ENCODE measurements at places on chromosomes 13 and 19. TPM values are rescaled to one million over a fixed set of nuclear protein-coding genes. Genes with fewer than 3 reads are reported as not detected.

The B3GNT3 gene
- total RNA-seq, result 6.9 TPM

The SNRPD2 gene
- 238 TPM for total RNA-seq

The SLITRK5 gene
- total RNA-seq, result 0.73 TPM

The FAM83E gene
- 5.6 TPM for total RNA-seq

The GNA15 gene
- 7.8 TPM for total RNA-seq

The TTC9B gene
- total RNA-seq, result 0.29 TPM

The VAV1 gene
- 8.5 TPM for total RNA-seq

The CRLF1 gene
- total RNA-seq, result 5.6 TPM

GRCh38 chr19:32581705-32582179 is 752 bp downstream of the PDCD5 start:
- H3K36me3 ChIP-seq, result no peaks in the 10 kb centered on the region
- peak overlapping the region; percentile 84 for H3K27ac ChIP-seq
- no peaks in the 10 kb centered on the region for H3K27me3 ChIP-seq
- no peaks in the 10 kb centered on the region for H3K4me1 ChIP-seq
- no peak for DNase-seq

DNA sequence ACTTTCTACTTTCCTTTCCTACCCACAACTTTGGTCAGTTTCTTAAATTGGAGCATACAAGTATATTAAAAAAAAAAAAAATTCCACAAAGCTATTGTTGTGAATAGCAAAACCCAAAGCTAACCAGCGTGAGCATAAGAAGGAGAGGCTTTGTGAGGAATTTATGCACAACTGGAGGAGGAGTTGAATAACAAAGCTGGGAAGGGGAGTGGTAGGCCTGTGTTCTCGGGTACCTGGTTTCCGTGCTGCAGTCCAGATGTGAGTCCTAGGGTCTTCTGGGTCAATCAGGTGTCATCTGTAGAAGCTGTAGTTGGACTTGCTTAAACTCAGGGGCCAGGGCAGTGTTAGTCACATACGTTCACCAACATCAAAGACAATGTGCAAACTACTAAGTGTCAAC is 422.5 kb upstream of the SGCG start:
- H3K4me3 ChIP-seq, result no peak overlapping the region
- no peak overlapping the region for H3K27ac ChIP-seq
- no peaks in the 10 kb centered on the region for H3K36me3 ChIP-seq
- no peaks in the 10 kb centered on the region for H3K27me3 ChIP-seq

- no peak overlapping the region for H3K27ac ChIP-seq
- no peak overlapping the region for H3K4me3 ChIP-seq
- H3K4me1 ChIP-seq, result no peaks in the 10 kb centered on the region
- no peaks in the 10 kb centered on the region for H3K27me3 ChIP-seq
- H3K36me3 ChIP-seq, result peaks cover 11% of the 10 kb centered on the region
- DNase-seq, result no peak
Measured at GRCh38 chr19:16208847-16209665, 11.3 kb downstream of the AP1M1 start.

DNA sequence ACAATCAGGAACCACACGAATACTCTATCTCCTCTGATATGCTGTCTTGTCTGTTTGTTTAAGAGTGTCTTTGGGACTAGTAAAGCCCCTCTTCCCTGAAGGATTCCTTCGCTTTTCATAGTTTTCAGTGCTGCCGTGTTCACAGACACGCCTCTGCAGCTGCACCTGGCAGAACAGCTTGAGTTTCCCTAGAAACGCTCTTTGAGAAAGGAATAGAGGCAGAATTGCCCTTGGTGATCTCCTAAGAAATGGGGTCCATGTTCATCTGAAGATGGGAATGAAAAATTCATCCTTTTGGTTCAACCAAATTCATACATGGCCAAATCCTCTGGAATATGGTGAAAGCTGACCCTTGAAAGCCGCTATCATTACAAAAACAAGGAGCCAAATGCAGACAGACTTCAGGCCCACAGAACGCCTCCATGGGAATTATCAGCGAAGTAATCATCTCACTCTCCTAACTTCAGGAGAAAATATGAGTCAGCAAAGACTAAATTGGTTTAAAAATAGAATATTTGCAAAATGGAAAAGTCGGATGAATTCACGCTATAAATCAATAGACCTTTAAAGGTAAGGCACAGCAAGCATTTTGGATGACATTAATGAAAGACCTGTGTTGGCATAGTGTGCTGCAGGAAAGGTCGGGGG is 5.5 kb downstream of the SACS start:
- no peaks in the 10 kb centered on the region for H3K36me3 ChIP-seq
- DNase-seq, result no peak
- H3K4me3 ChIP-seq, result peak overlapping the region; percentile 28
- H3K4me1 ChIP-seq, result no peaks in the 10 kb centered on the region

DNA sequence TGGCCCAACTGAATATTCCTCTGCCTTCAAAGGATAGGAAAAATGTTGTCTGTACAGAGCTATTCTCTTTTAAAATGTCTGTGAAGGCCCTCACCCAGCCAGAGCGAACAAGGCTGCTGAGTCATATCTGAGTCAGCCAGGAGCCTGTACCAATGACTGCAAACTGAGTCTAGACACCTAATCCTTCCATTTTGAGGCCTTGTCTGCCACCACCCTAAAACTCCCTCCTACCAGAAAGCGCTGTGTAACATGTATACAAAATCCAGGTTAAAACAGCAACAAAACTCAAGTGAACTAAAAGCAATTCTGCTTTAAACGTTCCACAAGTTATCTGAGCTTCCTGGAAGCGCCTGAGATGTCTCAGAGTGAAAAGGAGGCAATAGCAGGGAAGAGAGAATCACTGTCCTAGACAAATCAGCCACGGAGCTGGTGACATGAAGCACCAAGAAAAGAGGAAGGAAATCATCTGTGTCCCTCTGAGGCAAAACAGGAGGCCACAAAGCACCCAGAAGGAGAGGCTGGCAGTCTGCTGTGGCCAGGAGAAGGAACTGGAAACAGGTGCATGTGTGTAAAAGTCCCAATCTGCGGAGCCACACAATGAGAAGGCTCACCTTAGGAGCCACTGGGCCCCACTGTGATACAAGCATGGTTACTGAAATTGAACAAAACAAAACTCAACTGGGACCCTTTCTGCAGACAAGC is 10.2 kb downstream of the DHRS12 start:
- no peak for DNase-seq
- no peak overlapping the region for H3K27ac ChIP-seq
- no peaks in the 10 kb centered on the region for H3K27me3 ChIP-seq
- H3K36me3 ChIP-seq, result no peaks in the 10 kb centered on the region
- H3K4me3 ChIP-seq, result no peak overlapping the region
- no peaks in the 10 kb centered on the region for H3K4me1 ChIP-seq

GRCh38 chr13:28041031-28041461 is 52.6 kb upstream of the URAD start:
- H3K27ac ChIP-seq, result no peak overlapping the region
- no peaks in the 10 kb centered on the region for H3K27me3 ChIP-seq
- no peaks in the 10 kb centered on the region for H3K4me1 ChIP-seq
- no peak for DNase-seq

GRCh38 chr19:49761249-49761624 is 1.9 kb downstream of the TSKS start:
- no peaks in the 10 kb centered on the region for H3K36me3 ChIP-seq
- no peak overlapping the region for H3K4me3 ChIP-seq
- no peaks in the 10 kb centered on the region for H3K27me3 ChIP-seq
- no peaks in the 10 kb centered on the region for H3K4me1 ChIP-seq

DNA sequence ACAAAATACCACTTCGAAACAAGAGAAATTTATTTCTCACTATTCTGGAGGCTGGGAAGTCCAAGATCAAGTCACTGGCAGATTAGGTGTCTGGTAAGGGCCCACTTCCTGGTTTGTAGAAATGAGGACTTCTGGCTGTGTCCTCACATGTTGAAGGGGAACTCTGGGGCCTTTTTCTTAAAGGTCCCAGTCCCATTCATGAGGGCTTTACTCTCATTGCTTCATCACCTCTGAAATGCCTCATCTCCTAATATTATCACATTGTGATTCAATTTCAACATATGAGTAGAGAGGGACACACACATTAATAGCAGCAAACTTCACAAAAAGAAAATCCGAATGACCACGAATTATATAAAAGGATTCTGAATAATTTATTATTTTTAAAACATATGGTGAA is 21.6 kb upstream of the SIGLEC14 start:
- no peaks in the 10 kb centered on the region for H3K36me3 ChIP-seq
- no peak overlapping the region for H3K27ac ChIP-seq
- no peaks in the 10 kb centered on the region for H3K4me1 ChIP-seq
- no peak overlapping the region for H3K4me3 ChIP-seq
- no peak for DNase-seq

DNA sequence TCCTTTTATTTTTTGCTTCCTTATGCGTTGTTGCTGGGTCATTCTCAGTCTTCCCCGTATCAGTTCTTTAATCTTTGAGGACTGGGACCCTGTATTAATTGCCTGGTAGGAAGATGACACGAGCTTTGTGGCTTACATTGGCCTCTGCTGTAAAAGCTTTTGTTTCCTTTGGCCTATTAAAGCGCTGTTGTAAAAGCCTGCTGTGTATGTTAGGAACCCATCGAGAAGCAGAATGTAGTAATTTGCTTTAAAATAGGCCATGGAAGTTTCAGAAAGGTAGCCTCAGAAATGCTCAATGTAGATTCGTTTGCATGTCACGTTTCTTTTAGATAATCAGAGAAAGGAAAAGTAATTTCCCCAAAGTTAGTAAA is 257.5 kb upstream of the STARD13 start:
- no peaks in the 10 kb centered on the region for H3K27me3 ChIP-seq
- H3K36me3 ChIP-seq, result no peaks in the 10 kb centered on the region
- DNase-seq, result no peak
- peak overlapping the region; percentile 50 for H3K4me3 ChIP-seq

GRCh38 chr19:55088543-55089341 is 13.1 kb downstream of the EPS8L1 start:
- no peak overlapping the region for H3K4me3 ChIP-seq
- DNase-seq, result peak; percentile 76
- H3K27ac ChIP-seq, result no peak overlapping the region
- no peaks in the 10 kb centered on the region for H3K27me3 ChIP-seq

DNA sequence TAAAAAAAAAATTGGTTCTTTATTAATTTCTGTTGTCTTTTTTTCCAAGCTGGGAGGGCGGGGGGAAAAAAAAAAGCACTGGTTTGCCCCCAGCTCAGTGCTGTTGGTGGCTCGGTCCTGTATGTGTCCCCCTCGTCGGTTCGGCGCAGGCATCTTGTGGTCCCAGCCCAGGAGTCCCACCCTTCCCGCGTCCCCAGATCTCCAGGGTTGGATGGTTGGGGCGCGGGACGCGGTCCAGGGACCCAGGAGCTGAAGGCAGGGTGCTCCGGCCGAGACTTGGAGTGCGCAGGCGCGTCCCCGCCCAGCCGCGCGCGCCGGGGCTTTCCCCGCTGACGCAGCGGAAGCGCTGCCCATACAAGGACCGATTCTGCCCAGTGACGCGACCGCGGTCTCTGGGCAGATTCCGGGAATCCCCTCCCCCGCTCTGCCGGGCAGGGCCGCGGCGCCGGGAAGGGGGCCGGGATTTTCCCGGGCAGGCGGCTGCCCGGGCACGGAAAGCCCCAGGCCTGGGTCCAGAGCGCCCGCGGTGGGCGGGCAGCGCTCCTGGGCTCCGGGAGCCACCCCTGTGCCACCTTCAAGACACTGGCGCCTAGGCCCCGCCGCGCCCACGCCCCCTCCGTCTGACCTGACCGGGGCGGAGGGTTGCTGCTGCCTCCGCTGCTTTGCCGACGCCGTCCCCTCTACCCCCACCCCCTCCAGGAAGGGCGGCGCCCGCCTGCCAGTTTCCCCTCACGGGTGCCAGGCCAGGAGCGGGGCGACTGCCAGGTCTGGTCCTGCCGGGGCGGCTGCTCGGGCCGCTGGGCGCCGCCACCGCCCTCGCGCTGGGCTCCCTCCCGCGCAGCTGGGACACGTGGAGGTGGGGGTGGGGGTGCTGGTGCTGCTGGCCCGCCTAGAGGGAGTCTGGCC is 2.3 kb downstream of the JUNB start:
- H3K4me3 ChIP-seq, result peak overlapping the region; percentile 95
- H3K36me3 ChIP-seq, result no peaks in the 10 kb centered on the region
- no peaks in the 10 kb centered on the region for H3K27me3 ChIP-seq
- peak overlapping the region; percentile 98 for H3K27ac ChIP-seq
- peaks cover 19% of the 10 kb centered on the region for H3K4me1 ChIP-seq

GRCh38 chr19:2726904-2727639 is 5.9 kb upstream of the DIRAS1 start:
- no peaks in the 10 kb centered on the region for H3K36me3 ChIP-seq
- no peaks in the 10 kb centered on the region for H3K4me1 ChIP-seq
- H3K27me3 ChIP-seq, result peaks cover 3% of the 10 kb centered on the region
- no peak overlapping the region for H3K4me3 ChIP-seq

DNA sequence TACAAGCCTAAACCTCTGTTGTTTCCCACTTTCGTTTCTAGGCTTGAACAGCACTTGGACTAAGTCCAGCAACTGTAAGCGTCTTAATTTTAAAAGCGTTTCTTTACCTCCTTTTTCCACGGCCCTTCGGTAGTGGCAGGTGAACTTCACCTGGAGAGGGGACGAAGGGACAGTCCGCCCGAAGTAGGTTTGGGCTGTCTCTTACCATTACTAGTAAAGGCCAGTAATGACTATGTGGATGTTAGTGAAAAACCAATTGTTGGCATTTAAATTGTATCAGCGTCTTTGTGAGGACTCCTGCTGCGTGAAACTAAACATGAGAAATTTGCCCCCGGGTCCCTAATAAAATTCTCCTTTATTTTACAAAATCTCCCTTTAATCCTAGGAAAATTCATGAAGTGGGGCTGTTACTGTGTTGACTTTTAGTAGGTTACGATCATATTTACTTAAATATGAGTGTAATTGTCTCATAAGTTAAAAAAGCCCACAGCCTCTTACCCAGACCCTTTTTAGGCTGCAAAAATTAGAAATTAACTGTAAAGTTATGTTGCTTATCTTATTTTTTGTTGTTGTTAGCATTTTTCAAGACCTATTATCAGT is 983 bp downstream of the ITM2B start:
- no peaks in the 10 kb centered on the region for H3K36me3 ChIP-seq
- no peak for DNase-seq
- no peaks in the 10 kb centered on the region for H3K27me3 ChIP-seq
- peak overlapping the region; percentile 98 for H3K4me3 ChIP-seq

- H3K36me3 ChIP-seq, result no peaks in the 10 kb centered on the region
- peaks cover 5% of the 10 kb centered on the region for H3K4me1 ChIP-seq
- H3K4me3 ChIP-seq, result no peak overlapping the region
- H3K27me3 ChIP-seq, result no peaks in the 10 kb centered on the region
- no peak overlapping the region for H3K27ac ChIP-seq
- DNase-seq, result no peak
Measured at GRCh38 chr13:113945857-113946408, 27.9 kb downstream of the C13orf46 start.

GRCh38 chr13:99133230-99133629 is 67.4 kb upstream of the UBAC2 start:
- H3K4me3 ChIP-seq, result no peak overlapping the region
- no peaks in the 10 kb centered on the region for H3K4me1 ChIP-seq
- DNase-seq, result no peak
- no peak overlapping the region for H3K27ac ChIP-seq
- H3K27me3 ChIP-seq, result no peaks in the 10 kb centered on the region

- no peaks in the 10 kb centered on the region for H3K36me3 ChIP-seq
- no peak for DNase-seq
- H3K27me3 ChIP-seq, result no peaks in the 10 kb centered on the region
- no peaks in the 10 kb centered on the region for H3K4me1 ChIP-seq
Measured at GRCh38 chr13:99757756-99758459, 213.7 kb downstream of the ZIC5 start.
